LHCN-M2 (cell line): ENCODE measurements at places on chromosomes 6 and 20.

- DNase-seq: peak; percentile 92
These were observed 53.0 kb downstream of the ADAT2 start for GRCh38 chr6:143397227-143398222.

DNA sequence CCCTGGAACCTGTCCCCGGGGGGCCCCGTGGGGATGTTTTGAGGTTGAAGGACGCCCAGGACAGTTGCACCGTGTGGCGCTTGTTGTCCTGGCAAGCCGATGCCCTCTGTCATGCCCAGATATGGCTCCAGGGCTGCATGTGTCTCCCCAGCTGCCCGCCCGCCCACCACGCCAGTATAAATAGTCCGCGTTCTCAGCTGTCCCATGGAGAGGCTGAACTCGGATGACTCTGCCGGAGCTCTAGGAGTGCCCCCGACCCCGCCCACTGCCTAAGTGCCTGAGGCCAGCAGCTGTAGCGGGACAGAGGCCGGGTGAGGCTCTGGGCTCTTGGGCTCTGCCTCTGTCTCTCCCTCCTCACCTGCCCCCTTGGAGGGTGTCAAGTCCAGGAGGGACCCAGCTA is 83.0 kb upstream of the GATA5 start:
- peak; percentile 70 for DNase-seq

DNA sequence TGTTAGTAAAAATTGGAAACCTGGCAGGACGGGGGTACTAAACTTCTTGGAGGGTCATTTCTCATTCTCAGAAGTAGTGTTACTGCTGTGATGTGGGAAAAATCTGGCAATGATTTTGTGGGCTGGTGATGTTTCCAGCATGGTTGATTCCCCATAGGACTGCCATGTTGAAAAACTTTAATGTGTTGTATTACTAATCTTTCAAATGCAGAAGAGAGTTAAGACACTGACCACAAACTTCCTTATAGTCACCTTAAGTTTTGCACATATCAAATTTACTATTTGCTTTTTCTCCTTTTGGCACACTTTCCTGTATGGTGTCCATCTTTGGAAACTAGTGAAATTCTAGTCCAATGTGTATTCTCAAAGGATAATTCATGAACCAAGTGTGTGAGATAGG is 236.2 kb upstream of the TAB2 start:
- DNase-seq: no peak

DNA sequence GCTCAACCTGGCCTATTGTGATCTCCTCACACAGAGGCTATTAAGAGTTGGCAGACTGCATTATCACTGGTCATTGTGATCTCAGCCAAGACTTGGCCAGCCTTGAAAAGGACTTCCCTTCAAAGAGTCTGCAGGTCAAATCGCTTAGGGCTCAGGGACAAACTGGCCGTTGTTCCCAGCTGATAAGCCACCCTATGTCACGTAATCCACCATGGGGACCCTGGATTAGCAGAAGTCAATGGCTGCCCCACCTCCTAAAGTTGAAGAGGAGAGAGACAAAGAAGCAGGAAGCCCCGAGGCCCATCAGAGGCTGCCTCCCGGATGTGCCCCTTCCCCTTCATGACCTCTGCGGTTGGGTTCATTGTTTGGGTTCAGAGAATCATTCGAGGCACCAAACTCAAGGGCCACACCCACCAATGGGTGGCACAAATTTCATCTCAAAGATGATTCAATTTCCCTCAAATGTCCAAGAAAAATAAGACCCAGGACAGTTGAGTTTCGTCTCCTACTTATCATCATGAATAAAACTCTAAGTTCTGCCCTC is 56.6 kb downstream of the BPIFB1 start:
- no peak for DNase-seq

DNA sequence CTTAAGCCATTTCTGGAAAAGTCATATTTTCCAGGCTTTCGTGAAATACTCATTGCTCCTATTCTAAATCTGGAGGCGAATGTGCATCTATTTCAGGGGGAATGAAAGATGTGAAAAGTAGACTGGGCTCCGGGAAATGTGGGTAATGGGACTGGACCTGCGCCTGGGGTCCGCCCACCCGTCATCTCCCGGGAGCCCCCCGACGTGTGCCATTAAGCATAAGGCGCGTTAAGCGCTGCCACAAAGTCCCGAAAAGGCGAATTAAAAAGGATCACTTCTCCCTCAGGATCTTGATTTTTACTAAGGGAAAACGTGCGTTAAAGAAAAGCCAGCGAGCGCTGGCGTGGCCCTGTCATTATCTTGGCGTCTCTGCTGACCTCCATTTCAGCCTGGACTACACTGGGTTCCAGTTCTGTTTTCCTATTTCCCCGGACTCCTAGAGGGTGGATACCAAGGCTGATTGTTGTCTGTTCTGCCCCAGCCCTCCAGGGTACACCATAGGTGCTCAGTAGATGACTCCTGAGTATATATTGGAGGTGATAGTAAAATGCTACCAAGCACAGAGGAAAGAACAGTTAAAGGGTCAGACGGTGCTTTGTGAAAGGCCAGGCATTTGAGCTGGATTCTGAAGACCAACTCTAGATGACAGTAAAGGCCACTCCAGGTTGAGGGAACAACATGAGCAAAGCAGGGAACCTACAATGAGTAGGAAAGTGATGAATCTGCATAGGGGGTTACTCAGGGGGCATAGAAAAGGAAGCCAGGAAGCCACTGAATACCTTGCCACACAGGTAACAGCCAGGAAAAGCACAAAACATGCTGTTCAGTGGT is 89.2 kb upstream of the ARID1B start:
- peak; percentile 26 for DNase-seq

DNA sequence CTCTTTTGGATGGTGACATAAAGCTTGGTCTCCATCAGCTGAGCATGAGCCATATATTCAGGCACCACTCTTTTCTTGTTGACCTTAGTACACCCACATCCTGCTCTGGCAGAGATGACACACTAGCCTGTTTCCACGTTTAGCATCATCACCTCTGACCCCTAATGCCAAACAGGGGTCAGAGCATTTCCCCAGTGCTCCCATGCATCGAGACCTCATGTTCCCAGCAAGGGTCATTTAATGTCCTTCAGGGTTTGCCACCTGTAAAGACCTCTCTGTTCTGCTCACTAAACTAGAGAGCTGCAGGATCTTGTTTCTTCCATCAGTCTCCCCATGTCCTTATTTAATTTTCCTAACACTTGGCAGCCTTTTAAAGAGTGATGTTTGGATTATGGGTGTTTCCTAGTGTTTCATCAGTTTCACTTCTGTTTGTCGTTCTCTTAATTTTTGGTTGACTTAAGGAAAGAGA is 97.5 kb downstream of the AIG1 start:
- peak; percentile 61 for DNase-seq

- no peak for DNase-seq
These were observed 1.8 kb downstream of the ASCC3 start for GRCh38 chr6:100879317-100879716.

DNA sequence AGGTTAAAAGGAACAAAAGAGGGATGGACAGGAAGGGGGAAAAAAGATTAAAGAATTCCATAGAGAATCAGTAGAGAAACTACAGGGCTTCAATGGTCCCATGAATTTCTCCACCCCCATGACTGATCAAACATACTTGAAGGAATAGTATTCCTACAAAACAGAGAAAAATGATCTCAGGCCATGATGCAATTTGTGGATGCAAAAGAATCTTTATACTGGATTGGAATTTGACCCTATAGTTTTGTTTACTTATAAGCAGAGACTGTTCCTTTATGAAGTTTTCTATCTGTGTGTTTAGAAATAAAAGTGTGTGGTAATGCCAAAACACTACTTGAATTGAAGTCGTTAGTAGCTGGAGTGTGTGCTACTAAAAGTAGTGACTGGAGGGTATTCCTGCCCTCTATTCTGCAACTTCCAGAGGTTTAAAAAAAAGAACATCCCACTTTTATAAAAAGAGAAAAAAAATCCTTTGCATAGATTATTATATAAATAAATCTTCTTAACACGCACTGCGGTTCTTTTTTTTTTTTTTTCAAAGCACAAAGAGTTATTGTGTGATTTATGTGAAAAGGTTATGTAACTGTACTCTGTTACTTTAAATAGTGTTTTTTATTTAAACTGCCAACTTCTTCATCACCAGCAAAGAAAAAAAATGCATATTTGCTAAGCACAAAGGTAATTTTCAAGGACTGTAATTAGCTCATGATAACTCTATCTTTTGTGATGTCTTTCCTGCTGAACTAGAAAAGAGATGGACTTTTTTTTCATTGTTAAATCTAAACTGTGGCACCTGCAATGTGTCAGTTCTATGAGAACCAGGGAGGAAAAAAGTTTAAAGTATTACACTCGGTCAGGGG is 214.5 kb upstream of the CITED2 start:
- peak; percentile 40 for DNase-seq

- no peak for DNase-seq
These were observed 614.0 kb upstream of the EYS start for GRCh38 chr6:66321017-66321416.

GRCh38 chr20:33693289-33693688 is 7.1 kb upstream of the E2F1 start:
- DNase-seq: no peak

DNA sequence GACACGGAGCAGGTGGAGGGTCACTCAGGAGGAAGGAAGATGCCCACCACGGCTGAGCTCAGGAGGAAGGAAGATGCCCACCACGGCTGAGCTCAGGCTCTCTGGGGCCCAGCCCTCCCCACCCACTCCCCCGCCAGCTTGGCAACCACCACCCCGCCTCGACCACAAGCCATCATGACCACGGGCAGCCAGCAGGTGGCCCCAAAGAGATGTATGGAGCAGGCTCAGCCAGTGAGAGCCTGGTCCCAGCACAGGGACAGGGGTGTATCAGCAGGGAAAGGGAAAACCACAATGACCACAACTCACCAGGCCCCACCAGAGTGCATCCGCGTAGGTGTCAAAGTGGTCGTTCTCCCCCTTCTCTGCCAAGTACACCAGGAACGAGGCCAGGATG is 30.4 kb downstream of the KCNQ2 start:
- no peak for DNase-seq

GRCh38 chr6:140460267-140460666 is 1085.8 kb upstream of the CITED2 start:
- no peak for DNase-seq

DNA sequence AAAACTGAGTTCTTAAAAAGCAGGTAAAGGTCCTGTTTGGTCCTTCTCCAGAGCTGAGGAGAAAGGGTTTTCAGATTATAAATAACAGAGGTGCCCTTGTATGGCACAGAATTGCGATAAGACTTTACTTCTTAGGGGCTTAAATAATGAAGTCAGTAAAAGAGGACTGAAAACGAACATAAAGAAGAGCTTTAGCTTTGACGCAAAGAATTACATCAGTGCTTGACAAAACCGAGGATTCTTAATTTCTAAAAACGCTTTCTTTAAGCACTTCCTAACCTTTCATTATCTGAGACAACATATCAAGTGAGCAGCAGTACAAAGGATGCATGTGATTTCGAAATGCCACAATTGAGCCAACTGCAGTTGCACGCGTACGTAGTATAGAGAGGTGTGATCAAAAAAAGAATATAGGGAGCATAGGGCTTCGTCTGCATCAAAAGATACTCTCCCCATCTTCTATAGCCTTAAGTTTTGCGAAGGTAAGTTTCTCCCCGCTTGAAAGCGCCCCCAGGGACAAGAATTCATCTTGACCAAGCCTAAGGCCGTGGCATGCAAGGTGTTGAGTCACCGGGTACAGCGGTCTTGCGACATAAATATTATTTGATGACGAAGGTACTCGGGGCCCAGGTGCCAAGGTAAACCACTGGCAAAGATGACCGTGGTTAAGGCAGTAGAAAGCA is 778 bp upstream of the LOC128125822 start:
- DNase-seq: peak; percentile 69

- no peak for DNase-seq
These were observed 13.4 kb upstream of the TREML4 start for GRCh38 chr6:41214559-41215238.

DNA sequence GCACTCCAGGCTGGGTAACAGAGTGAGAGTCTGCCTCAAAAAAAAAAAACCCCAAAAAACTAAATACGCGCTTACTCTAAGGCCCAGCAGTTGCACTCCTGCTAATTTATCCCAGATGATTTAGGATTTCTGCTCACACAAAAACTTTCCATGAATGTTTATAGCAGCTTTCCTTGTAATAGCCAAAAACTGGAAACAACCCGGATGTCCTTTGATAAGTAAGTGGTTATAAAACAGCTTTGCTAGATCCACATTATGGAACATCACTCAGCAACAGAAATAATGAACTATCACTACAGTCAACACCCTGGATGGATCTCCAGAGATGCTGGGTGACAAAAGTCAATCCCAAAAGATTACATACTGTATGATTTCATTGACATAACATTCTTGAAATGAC is 220.4 kb upstream of the JARID2 start:
- DNase-seq: no peak

GRCh38 chr6:124823240-124824111 is 138.8 kb upstream of the RNF217 start:
- no peak for DNase-seq

GRCh38 chr6:125792680-125793079 is 1.9 kb downstream of the NCOA7 start:
- DNase-seq: peak; percentile 54

- DNase-seq: no peak
These were observed 66.9 kb downstream of the ARID1B start for GRCh38 chr6:156844089-156844488.

DNA sequence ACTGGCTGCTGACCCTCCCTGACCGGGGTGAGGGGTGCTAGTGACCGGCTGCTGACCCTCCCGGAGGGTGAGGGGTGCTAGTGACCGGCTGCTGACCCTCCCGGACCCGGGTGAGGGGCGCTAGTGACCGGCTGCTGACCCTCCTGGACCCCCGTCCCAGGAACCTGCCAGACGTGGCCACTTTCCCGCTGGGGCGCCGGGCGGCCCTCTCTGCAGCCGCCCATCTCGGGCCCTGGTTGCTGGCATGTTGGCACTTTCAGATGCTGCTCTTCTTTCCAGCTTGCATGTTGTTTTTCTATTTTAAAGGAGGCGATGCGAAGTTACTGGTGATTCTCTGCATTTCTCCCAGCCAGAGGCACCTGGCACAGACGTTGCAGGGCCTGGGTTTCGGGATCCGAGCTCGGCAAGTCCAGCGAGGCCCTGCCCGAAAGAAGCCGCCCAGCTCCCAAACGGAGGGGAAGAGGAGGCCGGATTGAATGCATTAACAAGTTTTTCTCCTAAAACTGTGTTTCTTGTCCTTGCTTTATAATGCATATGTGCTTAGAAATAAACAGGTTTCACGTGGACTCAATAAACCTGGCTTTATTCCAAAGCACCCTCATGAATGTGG is 34.4 kb downstream of the FRMD1 start:
- DNase-seq: no peak

- DNase-seq: no peak
These were observed 587 bp downstream of the PDSS2 start for GRCh38 chr6:107458672-107459282.

- DNase-seq: no peak
These were observed 184.9 kb downstream of the EYA4 start for GRCh38 chr6:133426038-133426437.

DNA sequence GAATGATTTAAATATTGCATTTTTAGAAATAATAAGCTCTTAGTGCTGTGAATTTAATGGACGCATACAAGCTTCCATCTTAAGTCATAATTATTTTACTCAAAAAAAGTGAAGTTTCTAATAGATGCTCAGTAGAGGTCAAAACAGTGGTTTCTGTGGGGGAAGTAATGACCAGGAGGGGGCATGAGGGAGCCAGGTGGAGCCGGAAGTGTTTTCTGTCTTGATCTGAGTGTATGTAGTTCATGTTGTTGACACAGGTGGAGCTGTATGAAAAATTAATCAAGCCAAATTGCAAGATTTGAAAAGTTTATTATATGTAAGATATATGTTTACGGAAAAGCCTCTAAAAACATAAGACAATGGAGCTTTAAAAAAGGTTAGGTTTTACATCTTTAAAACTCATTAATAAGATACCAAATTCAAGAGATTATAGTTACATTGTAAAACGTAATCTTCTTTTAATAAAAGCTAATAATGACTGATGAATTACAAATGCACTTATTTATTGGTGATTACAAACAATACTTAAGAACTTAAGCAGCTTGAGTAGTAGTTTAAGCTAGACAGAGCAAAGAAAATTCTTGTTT is 68.0 kb downstream of the PLAGL1 start:
- peak; percentile 49 for DNase-seq
